ENCODE measurements at places on chromosomes 2 and 18. TPM values are rescaled to one million over a fixed set of nuclear protein-coding genes. Genes with fewer than 3 reads are reported as not detected.

- DNase-seq: no peak
These were observed 227.7 kb downstream of the VAPA start for GRCh38 chr18:10141559-10141958.

DNA sequence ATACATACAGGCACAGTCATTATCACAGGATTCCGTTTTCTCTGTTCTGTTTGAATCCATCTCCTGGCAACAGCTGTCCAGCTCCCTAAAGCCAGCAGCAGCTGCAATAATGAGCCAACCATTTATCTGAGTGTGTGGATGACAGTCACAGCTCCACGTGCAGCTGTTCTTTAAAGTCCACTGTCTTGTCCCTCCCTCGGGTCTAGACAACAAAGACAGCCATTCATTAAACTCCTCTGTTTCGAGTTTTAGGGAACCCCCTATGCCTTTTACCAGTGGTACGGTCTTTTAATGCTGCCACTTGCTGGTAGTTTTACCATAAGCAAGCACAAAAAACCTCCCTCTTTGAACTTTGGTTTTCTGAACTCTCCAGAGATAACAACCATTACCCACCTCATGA, 16.0 kb upstream of the MSGN1 start:
- DNase-seq: no peak

DNA sequence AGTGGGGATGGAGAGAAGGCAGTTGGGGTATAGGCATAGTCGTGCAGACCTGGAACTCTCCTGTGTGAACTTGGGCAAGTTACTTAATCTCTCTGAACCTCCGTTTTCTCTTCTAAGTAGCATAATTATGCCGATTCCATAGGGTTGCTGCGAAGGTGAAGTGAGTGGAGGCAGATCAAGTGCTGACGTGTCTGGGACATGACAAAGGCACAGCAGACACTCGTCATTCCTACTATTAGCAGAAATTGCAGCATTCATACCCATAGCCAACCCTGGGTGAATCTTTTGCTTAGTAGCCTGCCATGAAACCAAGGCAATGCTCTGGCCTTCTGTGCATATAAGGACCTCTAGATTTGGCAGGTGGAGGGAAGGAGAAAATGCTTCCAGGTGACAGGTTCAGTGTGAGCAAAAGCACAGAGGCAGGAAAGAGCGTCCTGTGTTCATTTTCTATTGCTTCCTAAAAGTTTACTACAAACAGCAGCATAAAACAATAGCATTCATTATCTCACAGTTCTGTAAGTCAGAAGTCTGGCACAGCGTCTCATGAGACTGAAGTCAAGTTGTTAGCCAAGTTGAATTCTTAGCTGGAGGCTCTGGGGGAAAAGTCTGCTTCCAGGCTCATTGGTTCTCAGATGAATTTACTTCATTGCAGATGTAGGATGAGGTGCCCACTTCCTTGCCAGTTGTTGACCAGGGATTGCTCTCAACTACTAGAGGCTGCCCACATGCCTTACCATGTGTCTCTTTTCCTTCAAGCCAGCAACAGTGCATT, 77.8 kb downstream of the CTIF start:
- no peak for DNase-seq

DNA sequence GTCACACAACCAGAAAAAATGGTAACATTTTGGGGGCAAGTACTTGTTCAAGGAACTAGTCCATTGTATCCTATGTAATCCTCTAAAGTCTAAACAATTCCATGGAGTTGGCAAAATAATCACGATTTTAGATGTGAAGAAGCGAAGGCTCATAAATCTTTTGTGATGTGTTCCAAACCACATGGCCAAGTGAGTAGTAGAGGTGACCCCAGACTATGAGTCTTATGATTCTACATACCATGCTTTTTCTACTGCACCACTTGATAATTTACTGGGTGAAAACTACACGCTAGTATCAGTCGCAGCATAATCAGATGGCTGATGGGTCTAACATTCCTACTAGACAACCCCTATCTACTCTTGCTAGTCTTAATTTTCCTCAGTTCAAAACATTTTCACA, 371.4 kb downstream of the OSR1 start:
- no peak for DNase-seq

DNA sequence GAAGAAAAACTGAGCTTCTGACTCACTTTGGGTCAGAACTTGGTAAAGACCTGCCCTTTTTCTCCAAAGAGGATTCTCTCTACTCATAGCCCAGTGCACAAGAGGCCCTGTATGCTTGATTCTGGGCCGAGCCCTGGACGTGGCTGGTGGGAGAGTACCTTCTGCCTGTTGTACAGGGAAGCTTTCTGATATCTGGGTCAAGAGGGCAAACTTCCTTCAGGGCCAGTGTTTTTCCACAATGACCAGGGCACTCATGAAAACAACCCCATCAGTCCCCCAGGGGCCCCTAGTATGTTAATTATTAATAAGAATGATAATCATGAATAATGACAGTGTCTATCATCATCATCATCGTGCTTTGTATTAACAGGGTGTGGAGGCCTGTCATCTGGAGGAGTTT, 90.0 kb downstream of the TGFA start:
- DNase-seq: no peak

CD28 gene
- not detected for total RNA-seq

DNA sequence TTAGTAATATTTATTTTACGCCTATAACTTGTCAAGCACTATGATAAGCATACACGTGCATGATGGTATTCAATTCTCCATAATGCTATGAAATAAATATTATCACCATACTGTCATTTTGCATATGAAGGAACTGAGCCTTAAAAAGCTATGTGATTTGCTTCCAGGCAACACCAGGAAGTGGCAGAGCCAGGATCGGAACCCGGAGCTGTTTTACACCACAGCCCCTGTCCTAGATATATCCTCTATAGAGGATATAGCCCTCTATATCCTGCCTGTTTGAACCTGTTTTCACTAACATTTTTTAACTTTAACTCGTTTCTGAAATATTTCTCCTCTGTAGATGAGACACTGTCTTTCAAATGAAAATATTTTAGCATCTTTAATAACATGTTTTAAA, 690.0 kb downstream of the SATB2 start:
- no peak for DNase-seq

TUBB8B gene
- total RNA-seq: 0.17 TPM

Measured in H7 (cell line).